ENCODE measurements at places on chromosomes 2 and 18. TPM values are rescaled to one million over a fixed set of nuclear protein-coding genes. Genes with fewer than 3 reads are reported as not detected.

DNA sequence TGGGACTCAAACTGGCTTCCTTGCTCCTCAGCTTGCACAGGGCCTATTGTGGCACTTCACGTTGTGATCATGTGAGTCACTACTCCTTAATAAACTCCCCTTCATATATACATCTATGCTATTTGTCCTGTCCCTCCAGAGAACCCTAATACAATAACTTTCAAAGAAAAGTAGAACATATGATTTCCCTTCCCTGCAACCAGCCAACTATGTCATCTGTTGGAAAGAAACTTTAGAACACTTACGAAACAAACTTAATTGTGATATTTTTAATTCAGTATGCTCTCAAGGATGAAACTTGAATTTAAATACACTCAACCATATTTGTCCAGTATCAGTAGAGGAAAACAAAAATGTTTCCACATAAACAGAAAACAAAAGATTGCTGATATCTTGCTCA lies 84.4 kb downstream of the DYM start:
- no peak for DNase-seq

Gene FIGN
- total RNA-seq = 1.5 TPM

Gene LRP1B
- total RNA-seq = 0.59 TPM

GRCh38 chr2:8276026-8276425 lies 405.8 kb upstream of the ID2 start:
- DNase-seq = no peak

Gene ACKR3
- total RNA-seq = 8.5 TPM

GRCh38 chr2:190320696-190321095 lies 1.1 kb upstream of the HIBCH start:
- no peak for DNase-seq

GRCh38 chr18:49959176-49959575 lies 145.8 kb upstream of the ACAA2 start:
- no peak for DNase-seq

Measured in left colon (tissue), 2 donors.